Activated CD4-positive, alpha-beta memory T cell treated with anti-CD3 and anti-CD28 coated beads, Interleukin-2, amount 10 ng/mL, durations not matched to agents 7 days and 5 days (primary cell): ENCODE measurements at places on chromosomes 3 and 15. TPM values are rescaled to one million over a fixed set of nuclear protein-coding genes. Genes with fewer than 3 reads are reported as not detected.

GRCh38 chr3:62361824-62362223 lies 11.5 kb downstream of the FEZF2 start:
- DNase-seq, result no peak

The DUT gene
- 267 TPM for total RNA-seq

DNA sequence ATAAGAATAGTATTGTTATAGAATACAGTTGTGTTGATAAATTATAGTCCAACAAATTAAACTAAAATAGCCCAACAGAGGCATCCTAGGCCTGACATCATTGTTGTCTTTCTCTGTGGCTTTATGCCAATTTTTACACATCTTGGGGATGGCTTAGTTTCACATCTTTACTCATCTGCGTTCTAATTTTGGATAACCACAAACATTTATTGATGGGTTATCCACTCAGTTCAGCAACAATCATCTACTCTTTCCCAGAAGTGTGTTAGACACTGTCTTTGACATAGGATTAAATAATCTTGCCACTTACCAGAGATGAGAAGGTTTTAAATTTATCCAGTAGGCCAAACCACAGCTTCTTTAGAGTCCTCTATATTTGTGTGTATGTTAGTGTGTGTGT lies 120.8 kb upstream of the PHLDB2 start:
- DNase-seq, result no peak

The SPTSSB gene
- total RNA-seq, result not detected

The TMIE gene
- 0.63 TPM for total RNA-seq

DNA sequence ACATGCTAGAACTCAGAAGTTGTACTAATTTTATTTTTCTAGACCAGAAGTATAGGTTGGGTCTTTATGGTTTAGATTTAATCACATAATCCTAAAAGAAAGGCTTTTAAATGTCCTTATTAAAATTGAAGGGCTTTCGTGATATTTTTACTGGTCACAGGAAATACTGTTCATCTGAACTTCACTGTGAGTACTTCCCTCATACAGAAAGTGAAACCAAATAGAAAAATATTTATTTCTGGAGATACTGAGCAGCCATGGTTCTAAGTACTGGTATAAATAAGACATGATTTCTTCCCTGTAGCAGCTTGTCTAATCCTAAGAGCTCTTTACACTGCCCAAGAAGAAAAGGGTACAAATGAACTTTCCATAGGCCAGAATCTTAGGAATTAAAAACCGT lies 2.0 kb downstream of the SNRK start:
- no peak for DNase-seq

The KCNAB1 gene
- not detected for total RNA-seq

DNA sequence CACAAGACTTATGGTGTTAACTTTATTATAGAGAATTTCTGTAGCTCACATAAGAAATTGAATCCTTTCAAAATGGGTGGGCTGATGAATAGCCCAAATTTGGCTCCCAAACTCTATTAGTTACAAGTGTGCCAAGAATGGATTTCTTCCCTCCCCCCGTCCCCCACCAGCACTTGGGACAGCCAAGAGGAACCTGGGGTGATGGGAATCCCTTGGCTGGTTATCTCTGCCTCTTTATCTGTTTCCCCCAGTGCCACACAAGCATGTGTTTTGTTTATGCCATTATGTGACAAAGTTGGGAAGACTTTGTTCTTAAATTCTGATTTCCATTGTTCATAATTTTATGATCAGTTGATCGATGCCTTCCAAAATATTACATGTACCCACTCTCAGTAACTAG lies 28.3 kb downstream of the CMSS1 start:
- DNase-seq, result no peak

The ALPK3 gene
- 0.20 TPM for total RNA-seq

The KY gene
- not detected for total RNA-seq

The MITF gene
- total RNA-seq, result not detected

- DNase-seq, result peak; percentile 46
Observed at GRCh38 chr3:14780927-14781507, 37.7 kb upstream of the FGD5 start.

The BCHE gene
- total RNA-seq, result not detected

- DNase-seq, result no peak
Observed at GRCh38 chr3:147341727-147342126, 64.6 kb downstream of the ZIC4 start.

DNA sequence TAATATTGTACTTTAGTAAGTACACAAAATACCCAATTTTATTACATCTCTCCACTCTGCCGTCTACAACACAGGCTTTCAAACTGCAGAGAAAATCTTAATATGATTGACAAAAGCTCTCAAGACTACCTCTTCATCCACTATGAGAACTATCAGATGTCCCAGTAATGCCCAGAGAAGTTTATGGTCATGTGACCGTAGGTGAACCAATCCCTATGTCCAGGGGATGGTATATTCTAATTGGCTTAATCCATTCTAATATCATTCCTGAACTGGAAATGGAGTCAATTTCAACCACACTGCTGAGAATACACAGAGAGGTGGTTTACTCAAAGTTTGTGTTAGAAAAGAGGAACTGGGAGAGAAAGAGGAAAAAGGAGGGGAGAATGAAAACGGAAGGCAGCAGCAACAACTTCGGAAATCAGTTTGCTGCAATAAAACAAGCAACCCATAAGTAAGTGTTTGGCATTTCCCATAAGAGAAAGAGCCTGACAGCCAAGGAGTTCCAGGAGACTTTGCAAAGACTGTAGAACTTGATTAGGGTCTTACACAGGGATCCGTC lies 7.3 kb downstream of the SST start:
- DNase-seq, result no peak

The HHLA2 gene
- 9.5 TPM for total RNA-seq

DNA sequence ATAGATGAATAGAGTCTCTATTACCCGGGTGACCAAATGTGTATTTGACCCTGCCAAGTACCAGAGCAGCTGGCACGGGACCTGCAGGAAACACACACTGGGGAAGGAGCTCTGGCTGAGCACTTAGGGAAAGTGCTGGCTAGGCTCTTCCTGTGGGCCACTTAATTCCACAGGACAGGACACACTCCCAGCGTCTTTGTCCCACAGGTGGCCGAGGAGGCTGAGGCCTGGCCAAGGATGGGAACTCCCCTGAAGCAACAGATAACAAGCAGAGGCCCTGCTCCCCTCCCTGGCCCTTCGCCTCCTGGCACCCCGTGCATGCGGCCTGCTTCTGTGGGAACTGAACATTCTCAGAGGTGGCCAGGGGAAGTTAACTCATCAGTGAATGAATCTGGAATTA lies 180.8 kb downstream of the ATP10A start:
- DNase-seq, result no peak

DNA sequence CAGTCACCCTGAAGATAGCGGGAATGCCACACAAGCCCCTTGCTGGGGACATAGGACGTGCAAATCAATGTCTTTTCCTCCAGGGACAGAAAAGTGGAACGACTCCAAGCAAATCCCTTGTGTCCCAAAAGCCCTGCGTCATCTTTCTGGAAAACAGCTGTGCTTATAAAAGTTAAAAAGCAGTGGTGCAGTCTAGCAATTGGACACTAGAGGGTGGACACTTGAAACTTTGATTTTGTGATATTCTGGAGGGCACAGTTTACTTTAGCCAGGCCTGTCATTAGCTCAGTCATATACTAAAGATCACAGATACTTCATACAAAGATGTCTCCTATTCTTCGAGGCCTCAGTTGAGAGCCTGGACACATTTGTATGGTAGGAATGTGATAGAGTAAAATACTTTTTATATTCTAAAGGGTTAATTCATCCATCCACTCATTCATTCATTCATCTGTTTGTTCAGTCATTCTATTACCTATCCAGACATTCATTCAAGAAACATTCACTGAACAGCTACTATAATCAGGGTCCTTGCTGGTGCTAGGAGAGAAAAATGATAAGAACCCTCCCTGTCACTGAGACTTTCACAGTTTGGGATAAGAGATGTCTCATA lies 63.8 kb upstream of the ANKRD34C start:
- DNase-seq, result no peak

The SCAANT1 gene
- total RNA-seq, result not detected

- peak; percentile 48 for DNase-seq
Observed at GRCh38 chr3:42159706-42160472, 68.7 kb downstream of the TRAK1 start.

DNA sequence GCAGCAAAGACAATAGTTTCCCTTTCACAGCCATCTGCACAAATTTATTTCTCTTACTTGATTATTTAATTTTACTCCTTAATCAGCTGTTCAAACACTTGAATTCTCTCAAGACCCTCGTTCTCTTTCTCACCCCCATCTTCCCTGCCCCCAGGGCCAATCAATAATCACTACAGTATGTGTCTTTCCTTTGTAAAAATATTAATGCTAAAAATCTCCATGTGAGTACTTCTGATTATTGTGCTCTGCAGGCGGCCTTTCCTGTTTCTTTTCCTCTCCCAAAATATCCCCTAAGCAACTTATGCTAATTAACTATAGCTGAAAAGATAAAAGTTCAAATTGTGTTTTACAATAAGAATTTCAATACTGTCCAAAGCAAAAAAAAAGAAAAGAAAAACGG lies 617.0 kb upstream of the CBLB start:
- DNase-seq, result no peak

- no peak for DNase-seq
Observed at GRCh38 chr3:61933798-61934504, 372.6 kb downstream of the PTPRG start.

DNA sequence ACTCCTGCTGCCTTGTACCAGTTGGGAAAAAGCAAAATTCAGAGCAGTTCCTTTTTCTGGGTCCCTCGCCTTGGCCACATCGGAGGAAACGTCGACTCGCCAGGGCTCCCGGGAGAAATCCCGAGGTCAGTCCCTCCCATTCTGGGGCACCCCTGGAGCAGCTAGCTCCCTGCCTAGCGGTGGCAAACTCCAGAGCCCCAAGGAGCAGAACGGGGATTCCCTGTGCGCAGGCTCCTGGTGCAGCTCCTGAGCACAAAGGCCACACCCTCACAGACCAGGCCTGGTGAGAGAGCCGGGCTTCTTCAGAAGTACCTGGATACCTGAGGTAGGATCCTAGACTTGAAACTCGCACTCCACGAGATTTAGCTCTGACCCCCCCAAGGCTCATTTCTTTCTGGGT lies 2.6 kb downstream of the LRRC3B start:
- DNase-seq, result no peak

GRCh38 chr15:42854576-42854975 lies 66.0 kb downstream of the TTBK2 start:
- DNase-seq, result no peak

GRCh38 chr3:97297032-97297431 lies 467.5 kb upstream of the ARL6 start:
- DNase-seq, result no peak

The RHCG gene
- total RNA-seq, result not detected

- no peak for DNase-seq
Observed at GRCh38 chr3:143989461-143989860, 17.8 kb downstream of the DIPK2A start.

- no peak for DNase-seq
Observed at GRCh38 chr3:14118400-14119381, 6.0 kb downstream of the CHCHD4 start.

The PLSCR5 gene
- total RNA-seq, result not detected

- no peak for DNase-seq
Observed at GRCh38 chr15:34657469-34658127, 74.1 kb upstream of the GOLGA8B start.

DNA sequence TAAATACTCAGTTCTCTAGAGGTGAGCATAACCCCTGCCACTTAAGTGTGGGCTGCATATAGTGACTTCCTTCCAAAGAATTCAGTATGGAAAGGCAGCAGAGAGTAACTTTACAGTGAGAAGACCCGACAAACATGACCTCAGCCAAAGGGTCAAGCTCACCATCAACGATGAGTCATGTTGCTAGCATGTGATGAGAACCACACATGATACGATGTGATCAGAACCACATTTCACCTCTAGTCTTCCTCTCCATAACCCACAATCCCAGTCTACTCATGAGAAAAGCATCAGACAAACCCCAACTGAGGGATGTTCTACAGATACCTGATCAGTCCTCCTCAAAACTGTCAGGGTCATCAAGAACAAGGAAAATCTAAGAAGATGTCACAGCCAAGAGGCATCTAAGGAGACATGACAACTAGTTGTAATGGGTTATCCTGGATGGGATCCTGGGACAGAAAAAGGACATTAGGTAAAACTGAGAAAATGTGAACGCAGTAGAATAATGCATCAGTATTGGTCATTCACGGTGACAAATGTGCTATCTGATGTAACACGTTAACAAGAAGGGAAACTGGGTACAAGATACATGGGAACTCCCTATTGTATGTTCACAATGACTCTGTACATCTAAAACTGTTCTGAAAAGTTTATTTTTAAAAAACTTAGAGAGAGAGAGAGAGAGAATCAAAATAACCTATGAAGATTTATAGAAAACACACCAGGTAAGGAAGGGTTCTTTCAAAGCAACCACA lies 28.3 kb downstream of the SEC61A1 start:
- no peak for DNase-seq

GRCh38 chr3:194671511-194671899 lies 486 bp downstream of the LSG1 start:
- DNase-seq, result peak; percentile 30

- no peak for DNase-seq
Observed at GRCh38 chr3:66390013-66390412, 110.8 kb downstream of the LRIG1 start.

The NR1D2 gene
- 6.2 TPM for total RNA-seq

The VPS18 gene
- 16.3 TPM for total RNA-seq

DNA sequence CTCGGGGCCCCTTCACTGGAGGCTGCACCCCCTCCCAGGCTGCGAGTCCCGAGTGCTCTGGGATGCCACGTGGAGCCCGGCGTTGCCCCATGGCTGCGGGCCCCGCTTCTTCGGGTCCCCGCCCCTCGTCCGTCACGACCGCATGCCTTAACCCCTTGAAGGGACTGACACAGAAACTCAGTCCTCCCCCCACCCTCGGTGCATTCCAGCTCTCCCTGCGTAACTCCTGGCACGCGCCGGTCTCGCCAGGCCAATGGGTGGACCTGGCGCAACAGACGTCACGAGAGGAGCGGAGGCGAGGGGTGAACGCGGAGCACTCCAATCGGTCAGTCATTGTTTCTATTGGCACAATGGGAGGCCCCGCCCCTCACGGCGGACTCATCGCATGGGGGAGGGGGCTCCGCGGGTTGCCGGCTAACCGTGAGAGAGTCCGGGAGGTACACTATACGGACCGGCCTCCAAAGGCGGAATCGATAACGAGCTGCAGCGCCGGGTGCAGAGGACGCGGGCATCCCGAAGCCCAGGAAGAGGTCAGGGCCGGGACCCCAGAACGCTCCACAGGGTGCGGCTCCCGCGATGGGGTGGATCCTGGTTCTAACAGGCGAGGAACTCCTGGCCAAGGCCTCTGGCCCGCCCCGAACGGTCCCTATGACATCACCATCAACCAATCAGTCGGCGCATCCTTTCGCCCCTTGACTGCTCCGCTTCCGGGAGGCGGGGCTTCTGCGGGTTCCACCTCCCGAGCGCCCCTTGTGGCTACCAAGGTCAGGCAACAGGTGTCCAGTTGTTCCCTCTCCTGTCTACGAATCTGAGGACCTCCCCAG lies 1.0 kb upstream of the CELSR3 start:
- peak; percentile 97 for DNase-seq
